ENCODE measurements at places on chromosomes 7 and 10.

- DNase-seq = no peak
These were observed 24.5 kb upstream of the SLC26A3 start for GRCh38 chr7:107827501-107827900.

DNA sequence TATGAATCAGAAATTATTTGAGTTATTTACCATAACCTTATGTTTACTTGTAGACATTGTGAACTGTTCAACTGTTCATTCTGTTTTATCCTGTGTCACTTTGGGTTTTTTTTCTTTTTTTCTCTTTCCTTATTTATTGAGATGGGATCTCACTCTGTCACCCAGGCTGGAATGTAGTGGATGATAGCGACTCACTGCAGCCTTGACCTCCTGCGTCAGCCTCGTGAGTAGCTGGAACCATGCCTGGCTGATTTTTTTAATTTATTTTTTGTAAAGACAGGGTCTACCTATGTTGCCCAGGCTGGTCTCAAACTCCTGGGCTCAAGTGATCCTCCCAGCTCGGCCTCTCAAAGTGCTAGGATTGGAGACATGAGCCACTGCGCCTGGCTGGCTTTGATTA, 97.1 kb downstream of the CSTF2T start:
- no peak for DNase-seq

- DNase-seq = no peak
These were observed 29.2 kb downstream of the COA1 start for GRCh38 chr7:43700059-43700501.

DNA sequence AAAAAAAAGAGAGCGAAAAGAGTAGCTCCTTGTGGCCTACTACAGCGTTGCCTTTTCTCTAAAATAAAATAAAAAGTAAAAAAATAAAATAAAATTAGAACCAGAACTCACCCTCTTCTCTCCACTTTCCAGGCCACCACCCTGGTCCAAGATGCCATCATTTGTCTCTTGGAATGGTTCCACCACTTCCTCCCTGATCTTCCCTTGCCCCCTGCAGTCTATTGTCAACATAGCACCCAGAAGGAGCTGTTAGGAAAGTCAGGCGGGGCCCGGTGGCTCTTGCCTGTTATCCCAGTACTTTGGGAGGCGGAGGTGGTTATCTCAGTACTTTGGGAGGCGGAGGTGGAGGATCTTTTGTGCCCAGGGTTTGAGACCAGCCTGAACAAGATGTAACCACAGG, 7.6 kb upstream of the GRID2IP start:
- DNase-seq = no peak

- DNase-seq = no peak
These were observed 191.3 kb upstream of the CDCA7L start for GRCh38 chr7:22137026-22137425.

GRCh38 chr7:138755842-138756590, 41.8 kb upstream of the TMEM213 start:
- no peak for DNase-seq

DNA sequence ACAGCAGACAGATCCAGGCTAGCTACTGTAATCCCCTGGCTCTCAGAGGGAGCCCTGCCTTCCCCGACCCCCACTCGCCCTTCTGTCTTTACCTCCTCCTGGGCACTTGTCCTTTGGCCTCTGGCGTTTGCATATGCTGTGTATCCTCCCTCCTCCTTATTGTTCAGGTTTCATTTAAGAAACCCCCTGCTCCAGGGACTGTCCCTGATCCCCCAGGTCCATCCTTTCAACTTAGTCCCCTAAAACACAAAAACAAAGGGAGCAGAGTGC, 25.7 kb downstream of the GRID1 start:
- DNase-seq = no peak

DNA sequence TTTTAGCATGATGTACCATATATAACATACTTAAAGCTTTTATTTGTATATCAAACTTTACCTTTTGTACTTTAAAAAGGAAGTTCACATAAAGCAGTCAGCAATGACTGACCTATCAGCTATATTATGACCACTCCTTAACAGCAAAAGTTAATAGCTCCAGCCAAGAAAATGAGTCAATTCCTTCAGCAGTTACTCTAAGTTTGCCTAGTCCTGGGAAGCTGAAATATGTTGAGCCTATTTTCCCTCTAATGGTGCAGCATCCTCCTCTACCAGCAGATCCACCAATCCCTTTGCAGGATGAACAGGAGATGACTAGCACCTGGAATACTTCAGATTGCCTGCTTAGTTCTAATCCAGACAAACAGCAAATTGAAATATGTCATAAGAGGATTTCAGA, 64.2 kb downstream of the CUL2 start:
- DNase-seq = no peak

DNA sequence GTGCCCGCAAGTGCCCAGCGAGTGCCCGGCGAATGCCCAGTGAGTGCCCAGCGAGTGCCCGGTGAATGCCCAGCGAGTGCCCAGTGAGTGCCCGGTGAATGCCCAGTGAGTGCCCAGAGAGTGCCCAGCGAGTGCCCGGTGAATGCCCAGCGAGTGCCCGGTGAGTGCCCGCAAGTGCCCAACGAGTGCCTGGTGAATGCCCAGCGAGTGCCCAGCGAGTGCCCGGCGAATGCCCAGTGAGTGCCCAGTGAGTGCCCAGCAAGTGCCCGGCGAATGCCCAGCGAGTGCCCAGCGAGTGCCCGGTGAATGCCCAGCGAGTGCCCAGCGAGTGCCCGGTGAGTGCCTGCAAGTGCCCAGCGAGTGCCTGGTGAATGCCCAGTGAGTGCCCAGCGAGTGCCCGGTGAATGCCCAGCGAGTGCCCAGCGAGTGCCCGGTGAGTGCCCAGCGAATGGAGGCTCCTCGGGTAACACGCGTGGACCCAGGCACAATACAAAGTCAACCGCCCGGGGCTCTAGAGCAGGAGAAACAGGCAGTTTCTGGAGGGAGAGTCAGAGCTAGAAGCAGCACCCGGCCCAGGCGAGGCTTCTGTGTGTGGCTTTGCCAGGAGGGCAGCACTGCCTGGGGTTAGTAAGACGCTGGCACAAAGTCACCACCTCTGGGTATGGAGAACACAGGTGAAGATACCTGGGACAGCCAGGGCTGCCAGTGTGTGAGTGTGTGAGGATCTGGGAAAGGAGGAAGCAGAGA, 38.2 kb upstream of the CFAP46 start:
- DNase-seq = no peak

- DNase-seq = no peak
These were observed 78.0 kb downstream of the PTPRE start for GRCh38 chr10:127984945-127985344.

GRCh38 chr7:155555116-155555695, 8.8 kb upstream of the CNPY1 start:
- DNase-seq = no peak

GRCh38 chr7:95630702-95631458, 34.6 kb upstream of the PDK4 start:
- DNase-seq = no peak

DNA sequence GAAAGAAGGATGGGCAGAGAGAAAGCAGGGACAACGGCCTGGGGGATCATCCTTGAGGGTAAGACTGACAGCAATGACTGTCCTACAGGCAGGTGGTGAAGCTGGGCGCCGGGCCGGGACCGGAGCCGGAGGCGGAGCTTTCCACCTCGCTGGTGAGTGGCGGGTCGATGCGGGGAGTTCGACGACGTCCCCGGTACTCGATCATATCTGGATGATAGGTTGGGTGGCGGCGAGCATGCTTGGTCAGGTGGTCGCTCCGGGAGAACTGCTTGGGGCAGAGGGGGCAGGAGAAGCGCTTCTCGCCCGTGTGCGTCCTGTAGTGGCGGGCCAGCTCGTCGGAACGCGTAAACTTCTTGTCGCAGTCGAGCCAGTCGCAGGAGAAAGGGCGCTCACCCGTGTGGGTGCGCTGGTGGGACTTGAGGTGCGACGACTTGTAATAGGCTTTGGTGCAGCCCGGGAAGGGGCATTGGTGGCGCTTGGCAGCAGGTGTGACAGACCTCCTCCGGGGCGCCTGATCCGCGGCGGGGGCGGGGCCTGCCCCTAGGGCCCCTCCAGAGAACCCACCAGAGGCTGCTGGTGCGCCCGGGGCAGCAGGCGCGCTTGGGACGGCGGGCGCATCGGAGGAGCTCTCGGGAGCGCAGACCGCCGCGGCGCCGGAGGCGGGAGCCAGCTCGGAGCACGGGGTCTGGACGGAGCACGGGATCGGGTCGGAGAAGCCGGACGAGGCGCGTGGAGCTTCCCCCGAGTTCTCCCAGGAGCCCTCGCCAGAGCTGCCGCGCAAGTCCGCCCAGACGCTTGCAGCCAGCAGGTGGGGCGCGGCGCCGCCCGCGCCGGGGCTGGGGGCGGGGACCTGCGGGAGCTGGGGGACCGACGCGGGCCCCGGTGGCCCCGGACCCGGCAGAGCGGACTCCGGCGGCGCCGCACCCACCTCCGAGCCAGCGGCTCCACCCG, 752 bp downstream of the KLF14 start:
- peak; percentile 16 for DNase-seq

- DNase-seq = no peak
These were observed 79.7 kb downstream of the LHPP start for GRCh38 chr10:124541076-124541903.

GRCh38 chr10:24825551-24825950, 101.9 kb upstream of the ARHGAP21 start:
- no peak for DNase-seq

DNA sequence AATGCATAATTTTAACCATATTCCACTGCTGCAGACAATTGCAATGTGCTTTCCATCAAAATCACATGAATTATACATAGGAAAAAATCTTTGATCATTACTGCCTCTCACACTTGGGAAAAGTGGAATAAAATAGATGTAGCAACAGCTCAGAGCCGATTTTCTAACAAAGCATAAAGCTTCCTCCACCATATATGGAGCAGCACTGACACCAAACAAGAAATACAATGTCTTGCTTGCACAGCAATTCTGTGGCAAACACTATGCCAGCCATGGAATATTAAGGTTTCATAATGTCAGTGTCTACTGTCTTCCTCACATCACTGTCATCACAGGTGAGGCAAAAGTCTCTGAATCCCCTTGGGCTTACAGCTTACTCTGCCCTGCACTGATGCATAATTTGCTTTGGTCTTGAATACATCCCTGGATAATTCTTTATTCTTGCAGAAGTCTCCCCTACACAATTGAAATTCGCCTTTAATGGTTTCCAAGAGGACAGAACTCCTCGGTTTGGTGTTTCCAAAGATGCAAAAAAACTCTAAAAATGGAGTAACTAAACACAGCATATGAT, 198.5 kb downstream of the CACNA2D1 start:
- DNase-seq = no peak

DNA sequence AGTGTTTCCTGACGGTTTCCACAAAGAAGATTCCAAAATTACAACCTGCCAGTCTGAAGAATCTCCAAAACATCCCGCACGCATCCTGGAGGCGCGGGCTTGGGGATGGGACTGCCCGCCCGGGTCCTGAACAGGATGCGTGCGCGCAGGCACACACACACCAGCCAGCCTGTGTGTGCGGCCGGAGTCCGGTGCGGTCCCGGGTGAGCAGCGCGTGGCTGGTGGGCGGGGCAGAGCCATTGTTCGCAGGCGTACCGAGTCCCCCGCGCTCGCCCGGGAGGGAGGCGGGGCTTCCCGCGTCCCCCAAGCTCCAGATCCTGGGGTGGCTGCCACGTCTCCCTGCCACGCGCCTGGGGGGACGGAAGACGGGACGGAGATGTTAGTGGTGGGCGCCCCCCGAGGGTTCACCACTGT, 675 bp upstream of the SCD start:
- peak; percentile 49 for DNase-seq

DNA sequence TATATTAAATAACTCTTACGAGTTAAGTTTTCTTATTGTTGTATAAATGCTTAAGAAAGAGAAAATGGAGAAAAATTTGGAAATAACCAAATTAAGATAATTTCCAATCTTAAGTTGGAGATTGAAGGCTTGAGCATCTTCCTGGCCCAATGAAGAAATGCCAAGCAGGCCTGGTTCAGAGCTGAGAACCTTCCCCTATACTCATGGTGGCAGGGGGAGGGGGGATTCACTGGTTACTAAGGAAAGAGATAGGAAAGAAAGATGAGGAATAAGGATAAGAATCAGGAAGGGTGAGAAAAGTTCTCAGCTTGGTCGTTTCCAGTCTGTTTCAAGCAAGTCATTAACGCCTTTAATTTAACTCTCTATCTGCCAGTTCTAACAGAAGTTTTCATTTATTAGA, 166.2 kb downstream of the AVL9 start:
- no peak for DNase-seq

GRCh38 chr10:33355274-33355673, 20.8 kb upstream of the NRP1 start:
- DNase-seq = no peak

DNA sequence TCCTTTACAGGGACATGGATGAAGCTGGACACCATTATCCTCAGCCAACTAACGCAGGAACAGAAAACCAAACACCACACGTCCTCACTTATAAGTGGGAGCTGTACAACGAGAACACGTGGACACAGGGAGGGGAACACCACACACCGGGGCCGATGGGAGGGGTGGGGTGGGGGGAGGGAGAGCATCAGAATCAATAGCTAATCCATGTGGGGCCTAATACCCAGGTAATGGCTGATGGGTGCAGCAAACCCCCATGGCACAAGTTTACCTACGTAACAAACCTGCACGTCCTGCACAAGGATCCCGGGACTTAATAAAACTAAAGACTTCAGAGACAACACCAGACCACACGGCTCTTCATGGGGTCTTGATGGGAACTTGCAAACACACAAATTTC, 82.2 kb upstream of the DIP2C start:
- DNase-seq = no peak

DNA sequence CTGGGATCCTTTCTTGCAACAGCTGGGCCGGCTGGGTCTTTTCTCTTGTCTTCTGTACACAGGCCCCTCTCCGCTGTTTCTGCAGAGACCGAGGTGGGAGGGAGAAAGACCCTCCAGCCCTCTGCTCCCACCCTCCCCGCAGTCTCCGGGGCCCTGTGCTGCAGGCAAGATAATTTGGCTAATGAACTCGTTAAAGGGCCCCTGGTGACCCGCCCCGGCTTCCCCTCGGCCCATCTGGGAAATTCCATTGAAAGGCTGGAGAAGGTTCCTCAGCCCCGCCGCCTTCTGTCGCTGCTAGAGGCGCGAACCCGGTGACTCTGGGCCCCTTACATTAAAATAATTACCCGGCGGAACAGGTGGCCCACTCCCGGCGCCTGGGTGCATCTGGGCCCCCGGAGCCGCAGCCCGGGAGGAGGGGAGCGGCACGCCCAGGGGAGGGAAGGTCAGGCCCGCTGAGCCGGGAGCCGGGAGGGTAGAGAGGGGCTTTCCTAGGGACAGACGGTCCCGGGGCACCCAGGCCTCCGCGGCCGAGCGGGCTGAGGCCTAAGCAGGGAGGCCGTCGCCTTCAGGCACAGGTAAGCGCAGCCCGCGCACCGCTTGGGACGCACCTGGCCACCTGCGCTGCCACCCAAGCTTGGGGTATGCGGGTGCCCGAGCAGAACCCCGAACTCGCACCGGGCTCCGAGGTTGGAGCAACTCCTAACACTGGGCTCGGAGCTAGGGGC, 7.3 kb upstream of the MNX1 start:
- no peak for DNase-seq
